Fibroblast of skin of abdomen (primary cell): ENCODE measurements at places on chromosomes 6 and 20.

DNA sequence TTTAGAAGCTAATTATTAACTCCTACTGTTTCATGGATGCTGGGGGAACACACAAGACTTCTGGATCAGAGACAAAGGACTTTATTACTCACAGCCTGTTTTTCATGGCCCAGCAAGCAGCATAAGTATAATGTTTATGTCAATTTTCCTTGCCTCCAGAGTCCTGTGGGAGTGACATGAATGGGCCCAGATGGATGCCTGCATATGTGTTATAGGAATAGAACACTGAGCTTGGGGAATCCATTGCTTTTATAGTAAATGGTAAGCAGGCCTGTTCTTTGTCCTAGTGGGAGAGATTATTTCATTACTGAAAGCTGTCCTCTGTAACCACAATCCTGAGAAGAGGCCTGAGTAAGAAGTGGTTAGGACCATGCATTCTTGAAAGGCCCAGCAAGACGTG lies 25.6 kb downstream of the BLTP3A start:
- peak; percentile 30 for DNase-seq

GRCh38 chr20:38840053-38840893 lies 34.8 kb downstream of the PPP1R16B start:
- DNase-seq: no peak

DNA sequence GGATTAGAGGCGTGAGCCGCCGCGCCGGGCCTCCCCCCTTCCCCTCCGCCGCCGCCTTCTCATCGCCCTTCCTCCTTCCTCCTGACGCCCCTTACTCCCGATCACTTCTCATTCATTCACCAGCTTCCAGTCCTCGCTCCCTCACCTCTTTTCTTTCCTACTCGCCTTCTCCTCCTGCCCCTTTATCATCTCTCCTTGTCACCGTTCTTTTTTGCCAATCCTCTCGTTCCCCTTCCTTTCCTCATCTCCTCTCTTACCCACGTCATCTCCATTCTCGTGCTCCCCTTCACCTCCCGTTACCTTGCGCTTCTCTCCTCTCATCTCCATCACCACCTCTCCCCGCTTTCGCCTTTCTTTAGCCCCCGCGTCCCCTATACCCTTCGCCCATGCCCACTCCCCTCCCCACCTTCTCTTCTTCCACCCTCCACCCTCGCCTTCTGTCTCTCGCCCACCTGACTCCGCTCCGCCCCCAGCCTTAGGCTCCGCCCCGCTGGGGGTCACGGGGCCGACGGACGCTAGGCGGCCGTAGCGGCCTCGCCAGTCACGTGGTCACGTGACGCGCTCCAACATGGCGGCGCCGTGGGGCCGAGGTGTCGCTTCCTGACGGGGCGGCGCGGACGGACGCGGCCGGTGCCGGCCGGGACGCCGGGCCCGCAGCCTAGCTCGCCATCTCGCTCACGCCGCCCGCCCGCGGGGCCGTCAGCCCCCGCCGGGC lies at the start of gene ARFGEF2:
Gene ARFGEF2 (plus strand): TSS at position 544 of the 715 bp plus-strand sequence. CDS start 179 bp downstream, outside the sequence.
- DNase-seq: peak; percentile 88

DNA sequence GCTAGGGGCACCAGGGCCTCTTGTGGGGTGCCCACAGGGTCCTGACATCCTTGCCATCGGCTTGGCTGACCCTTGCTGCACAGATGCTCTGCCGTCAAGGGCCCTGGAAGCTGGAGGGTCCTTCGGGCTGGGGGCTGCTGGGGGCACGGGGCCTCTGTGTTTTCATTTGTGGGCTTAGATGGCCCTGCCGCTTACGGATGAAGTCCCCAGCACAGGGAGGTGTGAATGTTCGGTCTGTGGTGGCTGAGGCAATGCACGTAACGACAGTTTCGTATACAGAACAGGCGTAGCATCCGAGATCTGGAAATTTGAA lies 14.5 kb downstream of the SS18L1 start:
- no peak for DNase-seq

DNA sequence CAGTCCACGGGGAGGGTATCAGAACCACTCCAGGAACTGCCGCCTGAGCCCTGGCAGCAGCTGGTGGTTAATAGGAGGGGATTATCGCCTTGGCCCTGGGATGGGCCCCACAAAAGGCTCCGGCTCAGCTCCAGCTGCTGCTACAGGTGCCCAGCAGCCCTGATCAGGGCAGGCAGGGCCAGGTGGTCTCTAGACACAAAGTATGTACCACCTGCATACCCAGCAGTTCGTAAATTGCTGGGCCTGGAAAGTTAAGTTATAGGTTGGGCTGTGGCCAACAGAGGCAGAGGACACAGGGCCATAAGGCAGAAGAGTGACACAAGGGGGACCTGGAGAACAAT lies 35.1 kb downstream of the RRBP1 start:
- DNase-seq: no peak

DNA sequence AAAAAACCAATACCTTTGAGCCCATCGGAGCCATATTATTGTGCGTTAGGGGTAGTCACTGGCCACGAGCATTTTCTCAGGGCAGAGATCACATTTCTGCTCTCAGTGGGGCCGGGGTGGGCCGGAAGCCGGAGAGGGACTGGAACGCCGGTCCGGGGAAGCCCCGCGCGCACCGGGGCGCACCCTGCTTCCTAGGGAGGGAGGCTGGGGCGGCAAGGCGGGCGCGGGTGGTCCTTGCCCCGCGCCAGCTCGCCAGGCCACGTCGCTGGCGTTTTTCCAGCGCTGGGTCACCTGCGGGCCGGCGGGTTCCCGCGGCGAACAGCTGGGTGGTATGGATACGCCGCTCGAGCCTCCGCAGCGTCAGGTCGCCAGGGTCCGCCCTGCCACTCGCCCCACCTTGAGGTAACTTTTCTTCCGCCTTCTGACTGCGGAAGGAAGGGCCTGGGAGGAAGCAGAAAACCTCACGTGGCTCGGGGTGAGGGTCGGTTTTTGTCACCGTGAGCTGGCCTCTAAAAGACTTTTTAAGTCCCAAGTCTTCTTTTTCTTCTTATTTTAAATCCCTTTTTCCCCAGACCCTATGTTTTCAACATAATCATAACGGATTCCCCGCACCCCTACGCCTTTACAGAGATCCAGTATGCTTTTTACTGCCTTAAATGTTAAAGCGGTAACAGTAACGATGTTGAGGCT lies 2.7 kb upstream of the EEF1A1 start:
- DNase-seq: peak; percentile 47

DNA sequence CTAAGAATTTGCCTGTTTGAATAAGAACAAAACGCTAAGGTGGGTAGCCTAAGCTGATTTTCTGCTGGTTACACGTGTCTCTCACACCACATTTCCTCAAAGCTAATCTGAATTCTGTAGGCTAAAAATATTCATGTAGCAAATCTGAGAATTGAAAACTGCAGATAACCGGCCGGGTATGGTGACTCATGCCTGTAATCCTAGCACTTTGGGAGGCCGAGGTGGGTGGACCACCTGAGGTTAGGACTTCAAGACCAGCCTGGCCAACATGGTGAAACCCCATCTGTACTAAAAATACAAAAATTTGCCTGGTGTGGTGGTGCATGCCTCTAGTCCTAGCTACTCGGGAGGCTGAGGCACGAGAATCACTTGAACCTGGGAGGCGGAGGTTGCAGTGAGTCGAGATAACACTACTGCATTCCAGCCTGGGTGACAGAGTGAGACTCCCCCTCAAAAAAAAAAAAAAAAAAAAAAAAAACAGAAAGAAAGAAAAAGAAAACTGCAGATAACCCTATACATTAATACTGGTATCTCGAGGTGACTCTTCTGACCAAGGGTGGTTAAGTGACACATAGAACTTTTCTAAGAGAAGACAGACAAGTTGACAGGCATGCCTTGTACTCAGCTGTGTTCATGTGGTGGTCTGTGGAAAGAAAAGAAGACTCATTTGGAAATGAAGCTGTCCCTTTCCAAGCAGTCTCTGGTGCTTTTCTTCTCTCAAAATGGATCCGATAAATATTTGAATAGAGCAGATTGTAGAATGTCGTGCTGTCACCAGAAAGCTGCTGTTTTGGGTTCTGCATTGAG lies 24.7 kb upstream of the ASXL1 start:
- DNase-seq: no peak

- peak; percentile 73 for DNase-seq
Observed at GRCh38 chr6:2688401-2689064, 62.2 kb downstream of the MYLK4 start.

DNA sequence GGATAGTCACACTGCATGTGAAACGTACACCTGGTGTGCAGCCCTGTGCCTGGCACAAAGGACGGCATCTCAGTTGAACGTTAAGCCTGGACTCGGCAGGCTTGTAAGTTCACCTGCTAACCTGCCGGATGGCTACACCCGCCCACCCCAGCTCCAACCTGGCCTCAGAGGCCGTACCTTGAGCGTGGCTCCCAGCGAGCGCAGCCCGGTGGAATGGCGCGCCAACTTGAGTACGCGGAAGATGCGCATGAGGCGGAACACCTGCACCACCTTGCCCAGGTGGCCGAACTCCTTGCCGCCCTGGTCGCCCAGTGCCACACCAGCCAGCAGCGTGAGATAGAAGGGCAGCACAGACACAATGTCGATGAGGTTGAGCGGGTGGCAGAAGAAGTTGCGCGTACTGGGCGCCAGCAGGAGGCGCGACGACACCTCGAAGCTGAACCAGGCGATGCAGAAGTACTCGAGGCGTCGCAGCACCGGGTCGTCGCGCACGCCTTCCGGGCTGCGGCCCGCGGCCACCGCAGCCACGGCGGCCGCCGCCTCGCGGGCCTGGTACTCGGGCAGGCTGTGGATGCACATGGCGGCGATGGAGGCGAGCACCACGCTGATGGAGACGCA lies 3.3 kb downstream of the KCNS1 start:
- peak; percentile 36 for DNase-seq

DNA sequence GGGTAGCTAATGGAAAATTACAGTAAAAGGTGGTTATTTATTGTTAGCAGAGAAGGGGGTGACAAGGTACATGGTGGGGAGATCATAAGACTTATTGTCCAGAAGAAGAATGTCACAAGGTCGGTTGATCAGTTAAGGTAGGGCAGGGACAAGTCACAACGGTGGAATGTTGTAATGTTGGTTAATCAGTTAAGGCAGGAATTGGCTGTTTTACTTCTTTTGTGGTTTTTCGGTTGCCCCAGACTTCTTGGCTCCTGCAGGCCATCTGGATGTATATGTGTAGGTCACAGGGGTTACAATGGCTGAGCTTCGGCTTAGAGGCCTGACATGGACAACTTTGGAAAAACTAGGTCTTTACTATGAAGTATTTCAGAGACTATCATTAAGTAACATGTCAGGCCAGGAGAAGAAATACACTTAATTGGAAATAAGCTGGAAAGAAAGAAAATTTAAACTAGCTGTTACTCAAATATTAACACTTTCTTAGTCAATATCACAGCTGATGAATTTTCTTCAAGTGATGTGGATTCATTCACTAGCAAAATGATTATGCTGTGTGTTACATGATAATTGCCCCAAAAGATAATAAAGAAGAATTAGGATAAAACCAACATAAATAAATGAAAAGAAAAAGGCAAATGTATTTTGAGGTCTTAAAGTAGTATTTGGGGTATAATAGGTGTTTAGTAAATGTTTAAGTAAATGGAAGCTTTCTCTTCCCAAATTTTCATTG lies 4.4 kb downstream of the AIG1 start:
- peak; percentile 29 for DNase-seq

DNA sequence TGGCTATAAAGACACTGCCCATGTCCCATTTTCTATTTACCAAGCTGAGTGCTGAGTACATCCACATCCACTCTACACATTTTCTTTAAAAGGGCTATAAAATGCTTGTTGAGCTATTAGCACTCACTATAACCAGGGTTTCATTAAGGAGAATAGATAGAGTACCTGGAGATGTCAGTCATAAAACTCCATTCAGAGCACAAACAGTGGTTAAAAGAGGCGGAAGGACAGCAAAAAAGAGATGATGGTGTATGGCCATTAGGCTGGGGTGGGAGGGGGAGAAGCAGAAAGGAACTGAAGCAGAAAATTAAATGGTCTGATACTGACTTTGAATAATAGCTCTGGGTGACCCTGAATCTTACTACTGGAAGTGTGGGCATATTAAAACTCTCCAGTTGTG lies 609.9 kb upstream of the MAP3K7 start:
- no peak for DNase-seq

DNA sequence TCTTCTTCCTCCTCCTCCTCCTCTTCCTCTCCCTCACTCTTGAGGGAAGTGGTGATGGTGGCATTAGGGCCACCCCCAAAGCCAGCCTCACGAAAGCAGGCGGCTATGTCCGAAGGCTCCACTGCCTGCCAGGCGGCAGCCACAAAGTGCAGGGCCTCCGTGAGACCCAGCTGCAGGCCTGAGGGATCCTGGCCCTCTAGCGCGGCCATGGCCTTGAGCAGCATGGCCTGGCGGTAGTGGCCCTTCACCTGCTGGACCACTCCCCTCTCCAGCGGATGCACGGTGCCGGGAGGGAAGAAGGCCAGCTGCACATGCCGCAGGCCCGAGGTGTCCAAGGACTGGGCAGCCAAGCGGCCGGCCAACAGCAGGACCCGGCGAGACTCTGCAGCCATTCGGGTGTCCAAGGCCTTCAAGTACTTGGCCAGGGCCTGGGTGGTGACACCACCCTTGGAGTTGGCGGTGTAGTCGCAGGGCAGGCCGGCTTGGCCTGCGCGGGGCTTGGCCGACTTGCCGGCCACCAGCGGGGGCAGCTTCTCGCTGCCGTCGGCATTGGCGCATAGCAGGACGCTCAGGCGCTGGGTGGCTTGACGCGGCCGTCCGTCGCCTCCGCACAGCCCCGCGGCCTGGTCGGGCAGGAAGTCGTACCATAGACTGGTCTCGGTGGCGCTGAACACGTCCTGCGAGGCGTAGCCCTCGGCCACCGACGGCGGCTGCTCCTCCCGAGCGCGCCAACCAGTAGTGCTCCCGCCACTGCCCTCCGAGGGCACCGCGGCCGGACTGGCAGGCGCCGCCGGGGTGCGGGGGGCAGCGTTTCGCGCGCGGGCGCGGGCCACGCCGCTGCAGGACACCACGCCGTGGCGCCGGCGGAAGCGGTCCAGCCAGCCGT lies 1.1 kb downstream of the CENPB start:
- no peak for DNase-seq

GRCh38 chr6:15906420-15907016 lies 222.4 kb upstream of the MYLIP start:
- DNase-seq: no peak

DNA sequence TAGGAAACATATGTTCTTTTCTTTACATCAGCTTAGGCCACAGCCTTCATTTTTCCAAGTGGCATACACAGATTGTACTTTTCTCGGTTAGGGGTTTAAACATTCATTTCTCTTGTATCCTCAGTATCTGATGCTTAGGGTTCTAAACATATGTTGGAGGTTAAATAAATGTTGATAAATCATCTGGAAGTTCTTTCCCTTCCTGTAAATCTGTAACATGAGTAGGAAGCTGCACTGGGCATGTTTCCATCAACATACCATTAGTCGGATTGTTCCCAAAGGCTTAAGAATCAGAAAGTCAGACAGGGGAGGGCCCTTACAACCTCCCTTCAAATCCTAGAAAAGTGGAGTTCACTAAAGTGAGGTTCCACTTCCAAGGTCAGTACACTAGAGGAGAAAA lies 54.8 kb upstream of the BCLAF1 start:
- DNase-seq: peak; percentile 94
